ENCODE measurements at places on chromosomes 12 and 14.

- DNase-seq: no peak
Measured at GRCh38 chr14:24692382-24693352, 58.7 kb upstream of the GZMB start.

DNA sequence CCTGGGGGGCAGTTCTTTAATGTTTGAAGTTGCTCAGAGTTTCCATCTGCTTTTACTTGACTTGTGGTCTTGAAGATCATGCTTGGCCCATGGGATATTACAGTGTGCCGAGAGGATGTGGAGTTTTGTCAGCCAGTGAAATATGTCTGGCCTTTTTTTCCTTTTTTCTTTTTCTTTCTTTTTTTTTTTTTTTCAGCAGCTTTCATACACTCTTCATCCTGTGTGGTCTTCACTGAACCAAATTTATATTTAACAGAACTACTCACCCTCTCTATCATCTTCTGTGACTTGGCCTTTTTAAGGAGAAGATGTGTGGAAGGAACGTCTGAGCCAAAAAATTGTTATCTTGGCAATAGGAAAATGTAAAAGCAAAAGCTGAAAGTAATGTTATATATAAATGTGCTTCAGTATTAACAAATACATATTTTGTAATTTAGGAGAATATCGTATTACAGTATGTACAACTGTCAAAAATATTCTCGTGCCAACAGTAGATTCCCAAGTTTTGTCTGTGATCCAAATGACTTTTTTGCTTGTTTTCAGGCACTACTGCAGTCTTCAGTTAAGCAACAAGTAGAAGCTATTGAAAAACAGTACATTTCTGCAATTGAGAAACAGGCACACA lies 200.6 kb downstream of the CCDC91 start:
- DNase-seq: no peak

- DNase-seq: no peak
Measured at GRCh38 chr12:114192013-114192412, 213.9 kb downstream of the TBX5 start.

DNA sequence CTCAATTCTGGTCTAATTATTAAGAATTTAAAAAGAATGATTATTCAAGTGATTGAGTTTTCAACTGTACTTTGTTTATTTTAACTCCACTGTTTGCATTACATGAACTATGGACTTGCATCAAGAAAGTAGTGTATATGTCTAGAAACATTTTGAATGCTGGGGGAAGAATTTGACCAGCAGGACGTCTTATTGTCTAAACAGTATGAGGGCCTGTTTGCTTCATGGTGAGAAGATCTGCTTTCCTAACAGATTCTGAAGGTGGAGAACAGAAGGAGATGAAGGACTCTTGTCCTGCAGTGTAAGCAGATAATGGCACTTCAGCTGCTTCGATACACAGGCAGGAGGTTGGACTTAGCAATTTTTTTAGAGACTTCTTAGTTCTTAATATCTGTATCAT lies 176.0 kb downstream of the DACT1 start:
- no peak for DNase-seq

DNA sequence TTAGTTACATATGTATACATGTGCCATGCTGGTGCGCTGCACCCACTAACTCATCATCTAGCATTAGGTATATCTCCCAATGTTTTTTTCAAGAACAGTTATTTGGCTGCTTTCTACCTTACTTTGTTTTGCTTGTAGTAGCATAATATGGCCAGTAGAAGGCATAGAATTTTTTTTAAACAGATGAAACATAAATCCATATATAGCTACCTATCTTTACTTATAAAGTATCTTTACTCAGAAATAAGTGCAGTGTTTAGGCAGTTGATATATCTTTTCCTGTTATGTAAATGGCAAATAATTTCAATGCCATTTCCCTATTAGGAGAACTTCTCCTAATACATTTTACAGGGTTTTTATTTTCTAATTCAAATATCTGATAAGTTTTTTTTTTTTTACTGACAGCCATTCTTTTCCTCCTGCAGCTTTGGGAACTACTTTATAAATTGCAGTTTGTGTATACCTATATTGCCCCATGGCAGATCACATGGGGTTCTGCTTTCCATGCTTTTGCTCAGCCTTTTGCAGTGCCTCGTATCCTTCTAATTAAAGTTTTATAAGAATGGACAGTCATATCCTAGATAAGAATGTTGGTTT lies 143.1 kb downstream of the PCNX1 start:
- no peak for DNase-seq

DNA sequence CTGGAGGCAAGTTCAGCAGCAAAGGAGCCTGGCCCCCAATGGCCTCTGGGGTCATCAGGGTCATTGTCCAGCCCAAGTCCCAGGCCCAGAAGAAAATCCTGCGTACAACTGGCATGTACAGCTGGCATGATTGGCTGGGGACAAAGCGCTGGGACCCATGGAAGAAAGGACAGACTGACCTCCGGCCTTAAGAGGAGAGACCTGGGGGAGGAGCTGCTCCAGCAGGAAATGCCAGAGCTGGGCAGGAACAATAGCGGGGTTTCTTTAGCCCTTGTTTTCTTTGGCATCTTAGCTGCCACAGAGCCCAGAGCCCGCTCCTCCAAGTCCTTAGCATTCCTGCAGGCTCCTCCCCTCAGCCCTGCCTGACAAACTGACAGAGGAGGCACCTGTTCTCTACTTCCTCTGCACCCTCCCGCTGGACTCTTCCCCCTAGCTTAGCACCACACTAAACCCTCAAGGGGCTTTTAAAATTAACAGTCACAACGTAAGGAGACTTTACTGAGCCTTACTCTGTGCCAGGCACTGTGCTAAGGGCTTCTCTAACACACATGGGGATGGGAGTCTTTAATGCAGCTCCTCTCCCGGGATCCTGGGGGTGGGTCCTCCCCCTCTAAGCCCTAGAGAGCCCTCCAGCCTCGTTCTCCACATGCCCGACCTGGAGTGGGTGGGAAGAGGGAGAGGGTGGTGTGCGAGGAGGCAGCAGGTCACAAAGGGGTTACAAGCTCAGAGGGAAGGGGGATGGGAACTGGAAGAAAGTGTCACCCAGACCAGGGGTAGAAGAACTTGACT lies 1.8 kb upstream of the AQP5 start:
- no peak for DNase-seq

GRCh38 chr14:103207388-103208072 lies 84.3 kb downstream of the TNFAIP2 start:
- no peak for DNase-seq

GRCh38 chr12:100302081-100302480 lies 35.1 kb downstream of the SCYL2 start:
- no peak for DNase-seq

DNA sequence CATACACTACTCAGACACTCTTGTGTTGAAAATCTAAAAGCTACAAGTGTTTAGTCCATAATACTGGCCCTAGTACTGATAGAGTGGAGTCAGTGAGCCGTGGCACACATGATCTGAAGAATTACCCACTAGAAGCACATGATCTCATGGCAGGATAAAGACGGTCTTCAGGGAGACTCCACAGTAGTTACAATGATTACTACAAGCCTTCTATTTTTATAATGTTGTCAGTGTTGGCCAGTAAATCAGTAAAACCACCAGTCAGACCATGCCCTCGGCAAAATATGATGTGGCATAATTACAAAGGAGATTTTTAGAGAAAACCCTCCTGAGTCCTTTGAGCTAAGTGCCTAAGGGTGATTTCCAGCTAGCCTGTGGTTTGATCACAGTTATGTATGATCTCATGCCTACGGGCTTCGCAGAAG lies 114.9 kb downstream of the PDZRN4 start:
- DNase-seq: no peak
